RPMI8226 (cell line): ENCODE measurements at places on chromosomes 7 and 10.
A peak's percentile ranks its signal among the peaks of the same experiment; 100 is the strongest.

GRCh38 chr10:12438919-12439692, 89.8 kb downstream of the CAMK1D start:
- no peak for DNase-seq

DNA sequence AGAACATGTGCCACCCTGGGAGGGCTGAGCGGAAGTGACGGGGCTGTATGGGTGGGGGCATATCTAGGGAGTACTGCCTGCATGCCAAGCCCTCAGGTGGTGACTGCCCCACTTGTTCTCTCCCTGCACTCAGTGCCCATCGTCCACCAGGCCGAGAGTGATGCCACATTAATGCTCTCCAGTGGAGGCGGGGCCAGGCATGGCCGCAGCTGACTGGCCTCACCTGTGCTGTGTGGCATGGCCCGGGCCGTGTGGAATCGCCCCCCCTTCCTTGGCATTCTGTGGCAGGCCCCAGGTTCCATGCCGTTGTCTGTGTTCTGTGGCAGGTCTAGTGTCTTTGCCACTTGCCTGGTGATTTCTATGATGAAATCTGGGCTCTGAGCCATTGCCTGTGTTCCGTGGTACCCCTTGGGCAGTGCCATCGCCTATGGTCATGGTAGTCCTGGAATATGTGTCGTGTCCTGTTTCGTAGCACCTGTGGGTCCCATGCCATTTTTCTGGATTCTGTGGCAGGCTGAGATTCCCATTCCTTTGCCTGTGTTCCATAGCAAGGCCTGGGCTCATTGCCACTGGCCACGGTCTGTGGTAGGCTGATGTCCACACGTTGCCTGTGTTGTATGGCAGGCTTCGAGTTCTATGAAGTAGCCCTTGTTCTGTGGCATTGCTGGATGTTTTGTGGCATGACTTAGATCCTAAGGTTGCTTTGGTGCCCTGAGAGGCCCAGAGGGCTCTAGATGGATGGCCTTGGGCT, 8.9 kb downstream of the FLNC start:
- no peak for DNase-seq

GRCh38 chr7:25093268-25093826, 31.7 kb downstream of the CYCS start:
- DNase-seq: peak; percentile 88

DNA sequence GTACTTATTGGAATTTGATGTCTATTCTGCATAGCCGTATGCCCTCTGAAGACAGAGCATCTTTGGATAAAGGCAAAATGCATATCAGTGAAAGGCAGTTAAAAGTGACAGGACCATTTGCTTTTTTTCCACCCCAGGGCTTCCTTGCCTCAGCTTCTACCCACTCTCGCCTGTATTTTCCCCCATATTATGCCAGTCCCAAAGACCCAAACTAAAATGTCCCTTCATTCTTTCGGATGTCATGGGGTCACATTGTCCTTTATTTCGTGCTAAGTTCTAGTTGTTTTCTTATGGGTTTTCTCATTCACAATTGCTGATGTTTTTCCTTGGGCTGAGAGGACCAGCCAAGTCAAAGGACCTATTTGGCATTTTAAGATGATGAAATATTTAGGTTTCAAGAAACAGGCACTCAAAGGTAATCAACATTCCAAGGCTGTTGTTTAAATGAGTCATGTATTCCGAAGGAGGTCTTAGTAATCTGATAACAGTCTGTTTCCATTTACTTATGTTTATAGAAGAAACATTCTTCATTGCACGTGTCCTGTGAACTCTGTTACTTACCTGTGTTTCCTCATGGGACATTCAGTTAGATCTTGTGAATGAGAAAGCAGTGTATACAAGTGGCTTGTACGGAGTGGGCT, 74.1 kb downstream of the DNAH11 start:
- DNase-seq: no peak

DNA sequence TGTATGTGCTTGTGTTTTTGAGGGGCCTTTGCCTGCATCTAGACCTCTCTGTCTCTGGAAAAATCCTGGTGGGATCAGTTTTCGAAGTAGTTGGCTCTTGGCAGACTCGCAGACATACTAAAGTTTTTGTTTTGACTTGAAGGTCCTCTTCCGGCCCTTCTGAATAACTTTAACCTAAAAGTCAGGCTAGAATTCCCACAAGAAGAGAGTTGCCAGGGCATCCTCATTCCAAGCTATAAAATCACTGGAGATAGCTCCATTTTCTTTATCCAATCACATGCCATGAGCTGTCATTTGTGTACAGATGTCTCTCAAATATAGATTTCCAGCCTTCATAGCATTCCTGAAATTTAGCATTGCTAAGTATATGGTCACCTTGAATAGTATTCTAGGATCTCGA, 967.8 kb downstream of the LRMDA start:
- no peak for DNase-seq
